ENCODE measurements at places on chromosomes 2 and 18.
A peak's percentile ranks its signal among the peaks of the same experiment; 100 is the strongest.

- no peak for DNase-seq
These were observed 85.3 kb downstream of the NRP2 start for GRCh38 chr2:205767617-205768016.

DNA sequence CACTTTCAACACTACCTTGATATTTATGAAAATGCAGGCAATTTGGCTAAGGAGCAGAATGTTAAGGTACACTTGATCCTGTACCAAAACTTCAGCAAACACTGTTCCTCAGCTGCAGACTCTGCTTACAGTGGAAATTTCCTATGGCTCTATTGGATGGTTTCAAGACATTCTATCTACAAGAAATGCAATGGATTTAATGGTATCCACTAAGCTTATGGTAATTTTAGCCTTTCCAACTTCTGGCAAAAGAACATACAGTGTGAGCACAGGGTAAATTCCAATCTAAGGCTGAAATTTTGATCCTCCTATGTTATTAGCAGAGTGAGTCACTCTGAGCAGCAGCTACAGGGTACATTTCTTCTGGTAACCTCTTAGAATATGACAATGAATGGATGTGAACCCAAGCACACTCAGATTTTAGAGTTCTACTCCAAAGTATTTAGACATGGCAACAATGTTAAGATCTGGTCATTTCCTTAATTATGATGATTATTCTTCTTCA, 361.8 kb upstream of the PIK3C3 start:
- no peak for DNase-seq

DNA sequence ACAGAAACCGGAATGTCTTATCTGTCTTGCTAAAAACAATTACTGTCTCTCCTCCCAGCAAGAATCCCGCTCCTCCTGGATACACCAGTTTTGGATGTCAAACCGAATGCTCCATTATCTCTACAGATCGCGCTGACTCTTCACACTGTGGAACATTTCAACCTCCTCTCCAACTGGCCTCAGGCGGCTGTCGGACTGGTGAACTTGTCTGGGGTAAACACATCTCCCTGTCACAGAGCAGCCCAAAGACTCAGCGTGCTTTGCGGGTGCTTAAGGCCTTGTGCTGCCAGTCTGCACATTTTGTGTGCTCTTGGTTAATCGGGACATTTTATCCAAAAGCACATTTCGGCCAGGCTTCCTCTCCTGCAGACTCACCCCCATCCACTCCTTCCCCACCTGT, 173.1 kb downstream of the ICOS start:
- DNase-seq: no peak

- no peak for DNase-seq
These were observed at the start of gene GRP for GRCh38 chr18:59219672-59220163. GRP (plus strand) TSS chr18:59220158; CDS start chr18:59220266, 108 bp downstream.

- peak; percentile 91 for DNase-seq
These were observed 60.1 kb downstream of the LIMS1 start for GRCh38 chr2:108594132-108594981.

All from inflammatory macrophage treated with lipopolysaccharide for 1 hour (primary cell).